ENCODE measurements at places on chromosomes 1 and 21.

DNA sequence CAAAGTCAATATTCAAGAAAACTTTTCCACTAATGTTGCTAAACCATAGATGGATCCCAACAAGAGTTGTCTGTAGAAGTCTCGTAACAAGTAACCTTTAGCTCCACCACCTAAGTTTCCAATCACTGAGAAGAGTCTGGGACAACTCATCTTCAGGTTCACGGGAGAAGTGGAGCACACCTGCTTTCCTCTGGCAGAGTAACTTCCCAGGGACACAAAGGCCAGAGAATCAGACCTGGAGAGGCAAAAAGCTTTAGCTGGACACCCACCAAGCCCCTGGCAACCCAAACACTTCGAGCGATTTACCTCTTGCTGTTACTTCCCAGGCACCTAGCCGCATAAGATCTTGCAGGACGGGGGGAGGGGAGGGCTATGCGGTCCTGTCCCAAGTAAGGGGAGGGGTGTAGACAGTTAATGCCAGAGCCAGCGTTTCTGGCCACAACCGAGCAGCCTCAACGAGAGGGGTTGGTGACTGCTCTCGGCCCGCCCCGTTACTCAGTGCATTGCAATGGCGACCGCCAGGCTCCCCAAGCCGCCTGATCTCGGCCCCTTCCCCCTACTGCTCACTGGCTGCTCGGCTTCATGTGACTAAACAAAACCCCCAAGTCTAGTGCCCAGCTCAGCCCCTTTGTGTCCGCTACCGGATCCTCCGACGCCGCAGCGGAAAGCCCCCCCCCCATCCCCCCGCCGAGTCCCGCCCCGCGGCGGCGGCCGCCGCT, 709 bp downstream of the ZNF644 start:
- DNase-seq: peak; percentile 34

DNA sequence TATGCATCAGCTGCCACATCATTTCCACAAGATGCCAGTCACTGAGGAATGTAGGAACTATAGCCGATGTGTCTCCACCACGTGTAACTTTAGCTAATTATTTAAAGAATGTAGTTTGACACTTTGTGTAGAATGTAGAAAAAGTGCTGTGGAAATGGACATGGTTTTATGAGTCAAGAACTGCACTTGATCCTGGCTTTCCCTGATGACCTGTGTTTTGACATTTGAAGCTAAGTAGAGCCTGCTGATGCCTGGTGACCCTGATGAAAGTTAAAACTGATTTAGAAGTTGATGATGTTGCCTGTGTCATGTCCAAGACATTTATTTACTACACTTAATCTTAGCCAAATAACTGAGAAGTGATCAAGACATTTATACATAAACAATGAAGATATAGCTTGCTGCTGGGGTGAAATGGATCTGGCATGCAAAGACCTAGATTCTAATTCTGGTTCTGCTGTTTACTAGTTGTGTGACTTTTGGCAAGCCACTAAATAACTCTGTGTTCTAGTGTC, 4.4 kb upstream of the OSBPL9 start:
- no peak for DNase-seq

- DNase-seq: no peak
Observed at GRCh38 chr1:19087737-19088594, 122.1 kb downstream of the UBR4 start.

- DNase-seq: no peak
Observed at GRCh38 chr1:240878631-240879030, 266.7 kb upstream of the GREM2 start.

- DNase-seq: no peak
Observed at GRCh38 chr1:53341521-53341895, 13.6 kb upstream of the LRP8 start.

DNA sequence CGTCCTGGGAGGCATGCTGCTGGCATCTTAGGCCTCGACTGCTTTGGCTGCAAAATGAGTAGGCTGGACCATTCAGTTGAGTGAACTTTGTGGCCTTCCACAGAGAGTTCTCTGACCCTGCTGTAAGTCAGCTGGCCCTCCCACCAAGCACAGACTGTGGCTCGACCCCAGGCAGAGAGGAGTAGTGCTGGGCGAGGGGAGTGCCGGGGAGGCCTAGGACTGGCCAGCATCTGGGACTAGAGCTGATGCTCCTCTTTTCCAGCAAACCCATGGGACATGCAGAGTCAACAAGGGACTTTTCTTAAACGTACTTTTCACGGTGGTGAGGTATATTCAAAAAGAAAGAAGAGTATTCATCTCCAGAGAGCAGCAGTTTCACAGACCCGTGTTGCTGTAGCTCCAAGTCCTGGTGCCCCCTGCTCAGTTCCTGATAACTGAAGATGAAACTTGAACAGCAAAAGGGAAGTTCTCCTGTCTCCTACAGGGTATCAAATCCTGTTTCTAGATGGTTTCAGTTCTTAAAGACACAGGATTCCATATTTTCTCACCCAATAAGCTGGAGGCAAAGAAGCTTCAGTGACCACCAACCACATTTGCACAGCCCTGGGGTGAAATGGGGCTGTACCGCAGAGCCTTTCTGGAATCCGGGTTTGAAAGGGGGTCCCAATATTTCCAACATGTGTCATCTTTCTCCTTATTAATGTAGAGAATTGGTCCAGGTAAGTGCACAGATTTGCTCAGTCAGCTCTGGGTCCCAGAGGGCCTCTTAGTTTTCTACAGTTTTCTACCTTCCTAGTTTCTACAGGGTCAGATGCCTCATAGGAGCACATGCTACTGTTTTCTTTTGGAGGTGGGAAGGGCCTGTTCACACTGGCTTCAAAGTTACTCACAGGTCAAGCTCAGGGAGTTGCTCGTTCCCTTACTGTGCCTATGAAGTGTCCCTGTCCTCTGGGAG, 20.9 kb downstream of the BATF3 start:
- peak; percentile 89 for DNase-seq

DNA sequence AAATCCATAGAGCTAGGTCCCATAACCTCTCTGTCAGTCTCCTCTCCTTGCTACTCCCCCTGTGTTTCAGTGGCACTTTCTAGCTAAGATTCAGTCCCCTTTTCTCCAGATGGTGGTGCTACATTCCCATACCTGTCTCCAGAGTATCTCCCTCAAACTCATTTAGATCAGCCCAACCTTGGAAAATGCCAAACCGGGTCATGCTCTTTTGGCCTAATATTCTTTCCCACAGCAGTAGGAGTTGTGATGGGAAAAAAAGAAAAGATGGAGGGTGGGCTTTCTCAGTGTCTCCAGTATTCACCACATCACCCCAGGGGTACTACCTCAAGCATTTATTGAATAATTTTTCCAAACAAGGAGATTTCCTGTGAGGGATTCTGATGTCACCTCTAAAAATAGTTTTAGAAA, 3.2 kb upstream of the RXFP4 start:
- DNase-seq: peak; percentile 70

- DNase-seq: peak; percentile 7
Observed at GRCh38 chr1:226696547-226696946, 42.5 kb downstream of the ITPKB start.

- no peak for DNase-seq
Observed at GRCh38 chr21:26833460-26833939, 11.7 kb downstream of the ADAMTS1 start.

DNA sequence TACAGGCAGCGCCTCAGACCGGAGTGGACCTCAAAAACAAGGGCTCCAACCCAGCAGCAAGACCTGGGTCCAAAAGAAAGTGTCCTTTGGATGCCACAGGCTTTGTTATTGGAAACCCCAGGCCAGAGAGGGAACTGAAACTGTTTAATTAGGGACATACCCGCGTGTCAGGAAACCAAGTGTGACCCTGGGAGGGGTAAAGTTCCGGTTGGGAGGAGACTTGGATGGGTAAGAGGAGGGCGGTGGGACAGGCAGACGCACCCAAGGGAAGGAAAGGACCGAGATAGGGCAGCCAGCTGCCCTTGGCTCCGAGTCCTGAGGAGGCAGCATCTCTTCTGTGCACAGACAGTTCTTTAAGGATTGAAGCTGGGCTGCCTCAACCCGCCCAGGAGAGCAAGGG, 71.4 kb downstream of the CDC7 start:
- peak; percentile 91 for DNase-seq

DNA sequence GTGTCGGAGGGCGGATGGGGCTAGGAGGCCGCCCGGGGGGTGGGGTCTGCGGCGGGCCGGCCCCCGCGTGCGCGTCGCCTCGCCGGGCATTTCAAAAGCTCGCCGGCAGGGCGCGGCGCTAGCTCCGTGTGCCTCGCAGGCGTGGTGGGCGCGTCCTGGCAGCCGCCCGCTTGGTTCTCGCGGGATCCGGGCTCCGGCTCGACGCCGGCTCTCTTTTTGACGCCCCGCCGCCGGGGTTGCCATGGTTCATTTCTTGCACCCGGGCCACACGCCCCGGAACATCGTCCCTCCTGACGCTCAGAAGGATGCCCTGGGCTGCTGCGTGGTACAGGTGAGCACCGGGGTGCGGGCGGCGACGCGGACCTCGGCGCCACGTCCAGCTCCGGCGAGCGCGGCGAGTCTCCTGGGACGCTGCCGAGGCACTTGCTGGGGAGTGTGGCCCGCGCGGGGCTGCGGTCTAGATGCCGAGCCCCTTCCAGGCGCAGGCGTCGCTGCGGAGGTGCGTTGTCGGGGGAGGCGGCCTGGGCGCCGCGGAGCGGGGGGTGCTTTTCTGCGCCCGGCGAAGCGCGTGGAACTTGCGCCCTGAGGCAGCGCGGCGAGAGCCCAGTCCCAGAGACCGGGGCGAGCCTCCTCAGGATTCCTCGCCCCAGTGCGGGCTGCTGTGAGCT, at the start of gene ZYG11A:
TSS of gene ZYG11A (plus strand) at position 118 of the 668 bp plus-strand sequence. CDS start at position 242, 124 bp downstream.
- DNase-seq: no peak

DNA sequence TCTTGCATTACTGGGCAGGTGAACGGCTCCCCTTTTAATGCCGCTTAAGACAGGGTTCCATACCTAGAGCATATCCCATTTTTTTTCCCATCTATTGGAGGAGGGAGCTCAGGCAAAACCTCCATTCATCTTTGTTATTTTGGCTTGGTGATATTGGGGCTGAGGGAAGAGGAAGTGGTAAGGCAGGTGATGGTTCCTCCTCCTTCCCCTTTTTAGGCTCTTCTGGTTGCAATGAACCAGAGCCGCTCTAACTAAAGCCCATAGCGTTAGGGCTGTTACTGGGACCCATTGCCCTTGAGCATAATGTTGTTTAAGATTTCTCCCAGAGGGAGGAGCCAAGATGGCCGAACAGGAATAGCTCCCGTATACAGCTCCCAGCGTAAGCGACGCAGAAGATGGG, 21.1 kb downstream of the PYHIN1 start:
- DNase-seq: peak; percentile 54

DNA sequence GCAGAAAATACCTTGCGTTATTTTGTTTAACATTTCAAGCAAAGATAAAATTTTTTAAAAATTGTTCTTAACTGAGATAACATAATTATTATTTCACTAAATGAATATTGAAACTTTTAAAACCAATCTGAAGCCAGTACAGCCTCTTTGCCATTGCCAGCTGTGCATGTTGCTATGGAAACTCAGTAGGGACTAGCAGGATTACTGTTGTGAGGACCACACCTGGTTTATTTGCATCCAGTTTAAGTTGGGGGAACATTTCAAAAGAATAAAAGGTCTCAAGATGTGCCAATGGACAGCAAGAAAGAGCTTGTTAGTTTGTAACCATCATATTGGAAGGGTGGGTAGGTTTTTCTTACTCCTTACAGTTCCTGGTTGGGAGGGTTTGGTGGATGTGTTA, 80.7 kb downstream of the POU2F1 start:
- no peak for DNase-seq

GRCh38 chr1:27395441-27396195, 3.2 kb downstream of the GPR3 start:
- DNase-seq: peak; percentile 68

DNA sequence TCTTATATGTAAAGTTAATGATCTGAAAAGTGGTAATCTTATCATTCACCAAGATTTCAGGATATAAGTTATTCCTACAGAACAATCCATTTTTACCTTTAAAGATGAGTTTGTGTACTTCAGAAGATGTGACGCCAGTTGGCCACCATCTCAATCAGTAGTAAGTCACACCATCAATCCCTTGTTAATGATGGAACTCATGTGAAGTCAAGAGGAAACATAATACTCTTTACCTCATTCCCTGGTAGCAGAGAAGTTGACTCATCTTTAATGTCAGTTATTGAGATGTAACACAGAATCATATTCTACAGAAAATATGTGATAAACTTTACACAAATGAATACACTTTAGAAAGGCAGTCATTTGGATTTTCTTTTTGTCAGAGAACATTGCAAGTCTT, 38.2 kb downstream of the MRPL39 start:
- no peak for DNase-seq

- DNase-seq: no peak
Observed at GRCh38 chr1:84379917-84380180, 18.4 kb upstream of the DNASE2B start.
